ENCODE measurements at places on chromosomes 1 and 21.

DNA sequence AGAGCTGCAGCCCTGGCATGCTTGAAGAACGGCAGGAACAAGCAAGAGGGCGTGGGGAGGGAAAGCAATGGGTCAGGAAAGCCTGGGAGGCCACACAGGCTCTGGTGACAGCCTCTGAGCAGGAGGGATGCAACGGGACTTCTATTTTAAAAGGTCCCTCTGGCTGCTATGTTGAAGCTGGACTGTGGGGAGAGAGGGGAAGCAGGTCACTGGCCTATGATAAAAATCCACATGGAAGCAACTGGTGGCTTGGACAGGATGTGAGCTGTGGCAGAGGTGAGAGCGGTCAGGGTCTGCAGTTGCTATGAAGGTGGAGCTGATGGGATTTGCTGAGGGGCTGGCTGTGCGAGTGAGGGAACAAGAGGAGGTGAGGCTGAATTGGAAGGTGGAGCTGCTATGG, 11.2 kb downstream of the PADI1 start:
- DNase-seq = no peak

GRCh38 chr1:203129501-203130231, 2.1 kb downstream of the ADORA1 start:
- DNase-seq = no peak

- no peak for DNase-seq
Measured at GRCh38 chr1:232986527-232986922, 36.1 kb downstream of the NTPCR start.

- DNase-seq = no peak
Measured at GRCh38 chr1:88640060-88640459, 44.0 kb upstream of the PKN2 start.

GRCh38 chr1:97986041-97987005, 65.5 kb upstream of the DPYD start:
- peak; percentile 17 for DNase-seq

DNA sequence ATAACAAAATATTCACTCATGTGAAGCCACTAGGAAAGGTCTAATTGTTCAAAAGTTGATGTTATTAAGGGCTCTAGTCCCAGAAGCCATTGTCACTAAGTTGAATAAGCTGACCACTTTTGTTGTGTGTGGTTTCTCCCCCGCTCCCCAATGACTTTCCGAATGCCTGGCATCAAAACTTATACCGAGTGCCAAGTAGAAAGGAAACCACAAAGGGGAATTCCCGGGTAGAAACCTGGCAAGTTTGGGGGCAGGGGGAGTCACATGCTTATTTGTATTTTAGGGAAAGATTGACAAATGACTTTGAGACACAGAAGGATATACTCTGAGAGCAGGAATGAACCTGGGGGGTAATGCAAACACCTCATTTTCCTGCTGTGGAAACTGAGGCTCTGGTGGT, 154.1 kb downstream of the TGFBR3 start:
- DNase-seq = peak; percentile 80

DNA sequence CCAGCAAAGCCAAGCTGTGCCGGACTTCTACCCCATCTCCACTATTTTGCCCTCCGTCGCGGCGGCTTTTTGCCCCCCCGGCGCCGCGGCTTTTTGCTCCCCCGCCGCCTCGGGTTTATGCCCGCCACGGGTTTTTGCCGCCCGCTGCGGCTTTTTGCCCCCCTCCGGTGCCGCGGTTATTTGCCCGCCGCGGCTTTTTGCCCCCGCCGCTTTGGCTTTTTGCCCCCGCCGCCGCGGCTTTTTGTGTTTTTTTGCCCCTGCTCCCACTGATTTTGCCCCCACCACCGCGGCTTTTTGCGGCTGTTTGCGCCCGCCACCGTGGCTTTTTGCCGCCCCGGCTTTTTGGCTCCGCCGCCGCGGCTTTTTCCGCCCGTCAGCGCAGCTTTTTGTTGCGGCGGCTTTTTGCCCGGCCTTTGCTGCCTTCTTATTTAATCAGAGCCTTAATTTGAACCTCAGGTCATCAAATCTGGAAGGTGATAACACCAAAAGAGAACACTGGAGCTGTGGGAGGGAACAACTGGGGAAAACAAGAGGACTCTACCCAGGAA, 106.0 kb downstream of the TPTE start:
- no peak for DNase-seq

DNA sequence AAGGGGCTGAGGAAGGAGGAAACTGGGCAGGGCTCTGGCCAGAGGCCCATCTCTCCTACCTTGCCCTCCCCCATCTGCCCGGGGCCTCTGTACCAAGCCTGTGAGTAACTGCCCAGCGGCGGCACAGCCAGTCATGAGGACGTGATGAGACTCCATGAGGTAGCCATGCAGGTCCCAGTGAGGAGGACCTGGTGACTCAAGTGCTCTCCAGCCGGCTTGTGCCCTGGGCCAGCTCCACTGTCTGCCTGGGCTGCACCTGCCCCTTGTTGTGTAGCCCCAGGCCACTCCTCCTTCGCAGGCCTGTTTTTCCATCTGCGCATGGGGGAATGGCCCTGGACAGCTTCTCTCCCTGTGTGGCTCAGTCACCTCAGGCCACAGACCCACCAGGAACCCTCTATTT, 42.0 kb upstream of the PADI1 start:
- no peak for DNase-seq

GRCh38 chr1:58885998-58886397, 102.2 kb upstream of the JUN start:
- DNase-seq = no peak
